AG10803 (cell line): ENCODE measurements at places on chromosomes 3 and 15.
A peak's percentile ranks its signal among the peaks of the same experiment; 100 is the strongest.

DNA sequence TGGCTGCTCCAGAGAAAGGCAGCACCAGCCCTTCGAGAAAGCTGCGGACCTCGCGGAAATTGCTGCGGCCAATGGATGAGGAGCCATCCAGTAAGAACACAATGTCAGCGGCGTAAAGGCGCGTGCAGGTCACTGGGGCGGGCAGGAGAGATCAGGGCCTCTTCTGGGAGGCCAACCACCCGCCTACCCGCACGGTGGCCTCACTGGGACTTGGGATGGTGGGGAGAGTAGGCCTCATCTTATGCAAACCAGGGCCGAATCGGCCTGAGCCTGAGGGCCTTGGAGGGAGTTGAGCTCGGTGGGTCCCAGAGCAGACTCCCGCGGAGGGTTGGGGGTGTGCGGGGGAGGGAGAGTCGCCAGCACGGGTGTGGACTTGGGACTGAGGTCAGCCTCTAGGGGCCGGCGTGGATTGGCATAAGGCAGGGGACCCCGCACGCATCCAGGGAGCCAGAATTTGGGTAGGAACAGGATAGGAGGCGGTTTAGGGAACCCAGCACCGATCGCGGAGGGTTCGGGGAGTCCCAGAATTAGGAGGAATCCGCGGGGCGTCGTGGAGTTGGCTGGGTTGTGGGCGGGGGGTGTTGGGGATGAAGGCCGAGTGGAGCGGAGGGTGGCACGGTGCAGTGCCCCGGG lies 596 bp downstream of the COL7A1 start:
- DNase-seq = peak; percentile 48

- DNase-seq = no peak
These were observed 10.7 kb downstream of the KIF23 start for GRCh38 chr15:69424748-69425413.

GRCh38 chr3:26308454-26308853 lies 314.1 kb upstream of the LRRC3B start:
- no peak for DNase-seq

DNA sequence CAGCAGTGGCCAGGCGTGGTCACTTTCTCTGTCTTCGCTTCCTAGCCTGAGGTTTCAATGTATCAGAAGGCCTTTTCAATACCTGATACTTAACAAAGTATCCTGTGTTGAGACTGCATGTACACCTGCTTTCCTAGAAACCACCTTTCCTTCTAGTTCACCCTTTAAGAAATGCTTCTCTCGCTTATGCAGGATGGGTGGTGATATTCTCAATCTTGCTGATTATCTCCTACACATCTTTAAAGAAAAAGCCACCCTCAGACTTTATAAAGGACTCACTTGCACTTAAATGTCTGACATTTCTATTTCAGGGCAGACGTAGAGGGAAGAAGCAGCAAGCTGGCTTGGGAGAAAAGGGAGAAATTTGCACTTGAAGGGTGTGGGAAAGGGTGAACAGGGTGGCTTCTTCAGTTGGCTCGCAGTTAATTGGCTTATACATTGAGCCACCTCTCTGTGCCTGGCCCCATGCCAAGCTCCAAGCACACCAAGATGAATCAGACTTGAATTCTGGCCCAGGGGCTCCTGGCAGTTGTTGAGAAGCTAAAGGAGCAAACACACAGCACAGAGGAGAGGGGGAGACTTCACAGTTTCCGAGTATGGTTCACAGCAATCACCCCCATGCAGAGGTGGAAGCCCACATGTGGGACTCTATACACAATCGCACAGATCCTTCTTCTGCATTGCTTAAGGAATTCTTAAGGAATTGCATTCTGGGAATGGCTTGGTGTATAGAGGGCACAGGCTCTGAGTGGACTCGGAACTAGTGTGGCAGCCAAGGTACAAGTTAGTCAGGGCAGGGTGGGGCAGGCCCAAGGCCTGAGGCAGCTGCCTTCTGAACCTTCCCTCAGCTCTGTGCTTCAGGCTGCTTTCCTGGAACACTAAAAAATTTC lies 1.3 kb downstream of the ARL6IP5 start:
- DNase-seq = peak; percentile 88

- no peak for DNase-seq
These were observed 485 bp downstream of the PAK6 start for GRCh38 chr15:40239404-40239692.

- peak; percentile 76 for DNase-seq
These were observed 51.1 kb downstream of the PSMD6 start for GRCh38 chr3:63972196-63972595.
